ENCODE measurements at places on chromosomes 1 and 21.

GRCh38 chr1:84840346-84840745, 52.7 kb downstream of the LPAR3 start:
- DNase-seq, result no peak

GRCh38 chr21:40466893-40467483, 380.0 kb downstream of the DSCAM start:
- DNase-seq, result no peak

DNA sequence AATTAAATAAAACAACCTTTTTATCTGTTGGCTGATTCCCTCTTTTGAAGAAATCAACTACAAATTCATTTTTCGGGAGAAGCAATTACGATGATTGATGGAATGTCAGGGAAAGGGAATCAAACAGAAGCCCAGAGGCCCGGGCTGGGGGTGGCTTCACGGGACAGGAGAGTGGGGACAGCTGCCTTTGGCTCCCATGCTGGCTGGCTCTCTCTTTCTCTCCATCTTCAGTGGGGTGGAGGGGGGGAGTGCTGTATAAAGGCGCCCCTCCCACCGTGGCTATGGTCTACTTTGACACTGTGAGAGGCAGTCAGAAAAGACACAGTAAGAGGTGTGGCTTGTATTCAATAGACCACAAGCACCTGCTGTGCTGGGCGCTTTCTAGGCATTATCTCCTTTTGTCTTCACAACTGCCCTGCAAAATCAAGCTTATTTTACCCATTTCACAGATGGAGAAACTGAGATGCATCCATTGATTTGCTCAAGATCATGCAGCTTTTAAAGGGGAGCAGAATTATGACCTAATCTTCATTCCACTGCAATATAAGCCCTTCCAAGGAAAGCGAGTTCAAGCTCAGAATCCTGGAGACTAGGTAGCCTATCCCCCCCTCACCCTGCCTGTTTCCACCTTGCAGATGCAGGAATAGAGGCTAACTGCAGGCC, 92.9 kb downstream of the GRIK3 start:
- DNase-seq, result no peak

GRCh38 chr1:119266386-119266785, 102.2 kb upstream of the HAO2 start:
- no peak for DNase-seq

- DNase-seq, result no peak
Observed at GRCh38 chr1:206723805-206724472, 39.2 kb downstream of the MAPKAPK2 start.

- DNase-seq, result no peak
Observed at GRCh38 chr1:160580221-160580812, 1.0 kb upstream of the CD84 start.

GRCh38 chr21:29208682-29209059, 78.2 kb downstream of the MAP3K7CL start:
- DNase-seq, result no peak

- DNase-seq, result no peak
Observed at GRCh38 chr1:66399888-66400529, 133.9 kb upstream of the SGIP1 start.

DNA sequence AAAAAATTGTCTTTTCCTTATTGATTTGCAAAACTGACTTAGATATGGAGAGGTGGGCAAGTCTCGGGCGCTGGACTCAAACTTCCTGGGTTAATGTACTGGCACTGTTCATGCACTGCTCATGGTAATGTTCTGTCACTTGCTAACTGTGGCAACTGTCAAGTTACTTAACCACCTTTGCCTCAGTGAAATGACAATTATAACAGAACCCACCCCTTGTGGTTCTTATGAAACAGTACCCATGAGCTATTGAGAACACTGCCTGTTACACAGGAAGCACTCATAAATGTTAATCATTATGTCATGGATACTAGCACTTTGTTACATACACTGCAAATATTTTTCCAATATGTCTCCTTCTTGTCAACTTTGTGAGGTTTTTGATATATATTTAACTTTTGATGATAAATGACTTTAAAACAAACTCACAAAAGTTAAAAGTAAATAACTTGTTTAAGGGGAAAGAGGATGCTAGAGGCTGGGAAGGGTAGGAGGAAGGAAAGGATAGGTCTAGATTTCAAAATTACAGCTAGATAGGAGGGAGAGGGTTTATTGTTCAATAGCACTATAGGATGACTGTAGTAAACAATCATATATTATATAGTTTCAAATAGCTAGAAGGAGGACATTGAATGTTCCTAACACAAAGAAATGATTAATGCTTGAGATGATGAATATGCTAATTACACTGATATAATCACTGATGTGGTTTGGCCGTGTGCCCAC, 342.5 kb downstream of the ADGRL2 start:
- DNase-seq, result no peak

DNA sequence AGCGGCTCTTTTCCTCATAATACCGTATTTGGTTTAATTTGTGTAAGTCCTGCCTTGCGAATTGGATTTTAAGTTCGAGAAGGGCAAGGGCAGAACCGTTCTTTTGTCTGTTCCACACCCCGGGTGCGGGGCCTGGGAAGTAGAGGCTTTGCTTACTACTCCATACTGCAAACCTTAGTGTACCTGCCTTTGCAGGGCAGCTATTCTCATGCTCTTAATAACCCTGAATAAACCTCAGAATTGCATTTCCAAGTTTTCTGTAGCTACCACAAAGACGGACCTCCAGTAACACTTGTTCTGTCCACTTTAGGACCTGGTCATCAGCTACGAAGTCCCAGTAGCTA, 657 bp upstream of the HNRNPU start:
- peak; percentile 14 for DNase-seq

GRCh38 chr1:153573351-153573750, 7.7 kb upstream of the S100A2 start:
- DNase-seq, result no peak
